ENCODE measurements at places on chromosomes 6 and 20. TPM values are rescaled to one million over a fixed set of nuclear protein-coding genes. Genes with fewer than 3 reads are reported as not detected.

The TCF21 gene
- not detected for total RNA-seq

The SRMS gene
- not detected for total RNA-seq

The JAG1 gene
- total RNA-seq, result 1.3 TPM

The TAAR9 gene
- not detected for total RNA-seq

The TRAPPC3L gene
- not detected for total RNA-seq

GRCh38 chr20:62448038-62448437 lies 20.7 kb upstream of the RBBP8NL start:
- no peaks in the 10 kb centered on the region for H3K36me3 ChIP-seq
- DNase-seq, result no peak
- no peak overlapping the region for H3K4me3 ChIP-seq
- no peaks in the 10 kb centered on the region for H3K4me1 ChIP-seq
- H3K27me3 ChIP-seq, result no peaks in the 10 kb centered on the region

- no peak within 1 kb of the TSS for H3K27ac ChIP-seq
- H3K4me1 ChIP-seq, result no peaks in the 10 kb centered on the region
- no peaks in the 10 kb centered on the region for H3K36me3 ChIP-seq
- no peak for DNase-seq
Observed at GRCh38 chr6:89217299-89217910, at the start of gene GABRR1. Gene GABRR1, minus strand, starts transcription at chr6:89217358. Its CDS starts 36 bp downstream, at chr6:89217322.

DNA sequence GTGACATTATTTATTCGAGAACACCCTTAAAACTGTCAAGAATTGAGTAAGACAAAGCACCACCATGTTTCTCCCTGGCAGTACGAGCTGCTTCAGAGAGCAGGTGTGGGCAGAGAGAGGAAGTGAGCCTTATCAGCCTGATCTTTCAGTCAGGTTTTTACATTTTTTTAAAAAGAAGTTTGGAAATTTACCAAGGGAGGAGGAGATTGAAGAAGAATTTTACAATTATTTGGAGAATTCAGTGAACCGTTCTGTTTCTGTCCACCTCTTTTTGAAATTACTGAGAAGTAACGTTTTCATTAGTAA lies 75.5 kb downstream of the ZDHHC14 start:
- H3K36me3 ChIP-seq, result peaks cover 16% of the 10 kb centered on the region
- peak overlapping the region; percentile 87 for H3K27ac ChIP-seq
- DNase-seq, result no peak
- H3K27me3 ChIP-seq, result no peaks in the 10 kb centered on the region

- H3K4me3 ChIP-seq, result no peak overlapping the region
- H3K27me3 ChIP-seq, result no peaks in the 10 kb centered on the region
- no peak for DNase-seq
- H3K27ac ChIP-seq, result no peak overlapping the region
- peaks cover 8% of the 10 kb centered on the region for H3K36me3 ChIP-seq
Observed at GRCh38 chr6:15534974-15535373, 127.9 kb downstream of the DTNBP1 start.

- H3K27ac ChIP-seq, result peak overlapping the region; percentile 95
- DNase-seq, result no peak
- peak overlapping the region; percentile 50 for H3K4me3 ChIP-seq
- peaks cover 40% of the 10 kb centered on the region for H3K4me1 ChIP-seq
- H3K27me3 ChIP-seq, result no peaks in the 10 kb centered on the region
Observed at GRCh38 chr20:32233286-32233685, 25.6 kb downstream of the POFUT1 start.

- no peak overlapping the region for H3K4me3 ChIP-seq
- H3K4me1 ChIP-seq, result no peaks in the 10 kb centered on the region
- H3K36me3 ChIP-seq, result no peaks in the 10 kb centered on the region
- H3K27me3 ChIP-seq, result peaks cover 30% of the 10 kb centered on the region
- no peak overlapping the region for H3K27ac ChIP-seq
Observed at GRCh38 chr6:40606981-40607380, 19.8 kb upstream of the LRFN2 start.

DNA sequence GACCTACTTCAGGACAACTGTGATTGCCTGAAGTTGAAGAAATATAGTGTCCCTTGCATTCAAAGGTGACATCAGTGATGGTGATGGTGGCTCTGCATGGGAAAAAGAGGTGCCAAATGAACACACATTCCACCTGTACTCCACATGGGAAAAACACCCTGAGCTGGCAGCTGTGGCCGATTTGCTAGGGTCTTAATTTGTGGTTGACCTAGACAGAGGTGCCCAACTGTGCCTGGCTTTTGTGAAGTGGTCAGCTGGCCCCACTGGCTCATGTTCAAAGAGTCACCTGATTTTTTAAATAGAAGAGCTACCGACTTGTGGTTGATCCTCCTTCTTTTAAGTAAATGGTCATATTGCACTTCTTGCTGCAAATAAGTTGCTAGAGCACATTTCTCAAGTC lies 7.6 kb upstream of the GCNT2 start:
- no peak overlapping the region for H3K4me3 ChIP-seq
- H3K4me1 ChIP-seq, result peaks cover 13% of the 10 kb centered on the region
- H3K36me3 ChIP-seq, result no peaks in the 10 kb centered on the region

GRCh38 chr20:51404297-51405060 lies 138.0 kb downstream of the NFATC2 start:
- H3K36me3 ChIP-seq, result peaks cover 74% of the 10 kb centered on the region
- peaks cover 93% of the 10 kb centered on the region for H3K4me1 ChIP-seq
- H3K4me3 ChIP-seq, result peak overlapping the region; percentile 52
- H3K27me3 ChIP-seq, result no peaks in the 10 kb centered on the region
- peak; percentile 85 for DNase-seq
- peak overlapping the region; percentile 96 for H3K27ac ChIP-seq

- no peak overlapping the region for H3K4me3 ChIP-seq
- no peaks in the 10 kb centered on the region for H3K27me3 ChIP-seq
- no peak overlapping the region for H3K27ac ChIP-seq
- no peaks in the 10 kb centered on the region for H3K4me1 ChIP-seq
- no peak for DNase-seq
- no peaks in the 10 kb centered on the region for H3K36me3 ChIP-seq
Observed at GRCh38 chr6:163162007-163162873, 252.3 kb upstream of the QKI start.

DNA sequence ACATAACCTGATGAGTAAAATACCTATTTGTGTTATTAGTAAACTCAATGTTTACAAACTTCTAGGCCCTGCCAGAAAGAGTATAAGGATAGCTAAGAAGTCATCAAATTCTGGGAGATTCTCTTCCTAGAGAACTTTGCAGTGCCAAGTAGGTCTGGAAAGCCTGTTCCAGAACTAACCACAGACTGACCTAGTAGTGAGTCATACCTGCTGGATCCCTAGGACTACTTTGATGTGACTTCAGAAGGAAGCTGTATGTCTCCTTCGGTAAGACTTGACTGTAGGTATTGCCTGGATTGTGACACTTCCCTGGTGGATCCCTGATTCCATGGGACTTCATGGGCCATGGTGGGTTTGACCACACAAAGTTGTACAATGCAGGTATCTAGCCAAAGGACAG lies 131.7 kb downstream of the DNAH8 start:
- H3K4me1 ChIP-seq, result no peaks in the 10 kb centered on the region
- no peak overlapping the region for H3K27ac ChIP-seq
- peaks cover 24% of the 10 kb centered on the region for H3K27me3 ChIP-seq
- H3K4me3 ChIP-seq, result no peak overlapping the region
- no peak for DNase-seq

Measured in activated T-helper 1 cell treated with anti-CD3 and anti-CD28 coated beads, Interleukin-12 subunit alpha, Interleukin-12 subunit beta, Interleukin-2, Interleukin-4 antibody, amounts not matched to agents 30 ng/mL and 10 ng/mL and 1 ng/mL, durations not matched to agents 14 hours and 24 hours and 36 hours (primary cell).